Immature natural killer cell (primary cell): ENCODE measurements at places on chromosomes 5 and 9. TPM values are rescaled to one million over a fixed set of nuclear protein-coding genes. Genes with fewer than 3 reads are reported as not detected.

- H3K4me1 ChIP-seq: peaks cover 6% of the 10 kb centered on the region
- H3K27ac ChIP-seq: no peak overlapping the region
- H3K27me3 ChIP-seq: no peaks in the 10 kb centered on the region
- no peak overlapping the region for H3K4me3 ChIP-seq
- no peak for DNase-seq
- peaks cover 9% of the 10 kb centered on the region for H3K36me3 ChIP-seq
Observed at GRCh38 chr5:134917070-134917815, 12.3 kb downstream of the PCBD2 start.

DNA sequence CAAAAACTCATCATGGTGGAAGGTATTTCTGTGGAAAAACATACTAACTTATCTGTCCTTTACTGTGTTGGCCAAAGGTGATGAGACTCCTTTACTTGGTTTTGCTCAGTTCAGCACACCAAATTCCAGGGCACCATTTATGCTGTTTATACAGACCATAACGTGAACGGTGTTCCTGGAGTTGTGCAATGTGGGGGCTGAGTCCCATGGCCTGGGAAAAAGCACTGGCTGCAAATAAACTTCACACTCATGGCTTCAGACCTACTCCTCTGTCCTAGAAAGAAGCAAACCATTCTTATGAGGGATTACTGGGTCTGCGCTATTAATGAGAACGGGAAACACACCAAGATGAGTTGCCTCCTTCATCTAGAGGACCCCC, 10.4 kb downstream of the FREM1 start:
- DNase-seq: no peak
- no peaks in the 10 kb centered on the region for H3K4me1 ChIP-seq
- H3K27ac ChIP-seq: no peak overlapping the region
- peaks cover 2% of the 10 kb centered on the region for H3K27me3 ChIP-seq
- H3K4me3 ChIP-seq: no peak overlapping the region

- H3K4me1 ChIP-seq: peaks cover 19% of the 10 kb centered on the region
- H3K4me3 ChIP-seq: peak overlapping the region; percentile 79
- peak overlapping the region; percentile 54 for H3K27ac ChIP-seq
- no peak for DNase-seq
- H3K36me3 ChIP-seq: no peaks in the 10 kb centered on the region
- peaks cover 5% of the 10 kb centered on the region for H3K27me3 ChIP-seq
Observed at GRCh38 chr9:113349066-113349444, 286 bp upstream of the BSPRY start.

GRCh38 chr5:138282920-138283742, 8.7 kb upstream of the GFRA3 start:
- no peak for DNase-seq
- H3K27me3 ChIP-seq: no peaks in the 10 kb centered on the region
- no peak overlapping the region for H3K27ac ChIP-seq
- no peaks in the 10 kb centered on the region for H3K36me3 ChIP-seq
- H3K4me1 ChIP-seq: no peaks in the 10 kb centered on the region
- no peak overlapping the region for H3K4me3 ChIP-seq

GRCh38 chr5:148799737-148800527, 26.5 kb upstream of the ADRB2 start:
- DNase-seq: no peak
- no peaks in the 10 kb centered on the region for H3K4me1 ChIP-seq
- H3K4me3 ChIP-seq: no peak overlapping the region
- H3K27ac ChIP-seq: no peak overlapping the region
- no peaks in the 10 kb centered on the region for H3K36me3 ChIP-seq

DNA sequence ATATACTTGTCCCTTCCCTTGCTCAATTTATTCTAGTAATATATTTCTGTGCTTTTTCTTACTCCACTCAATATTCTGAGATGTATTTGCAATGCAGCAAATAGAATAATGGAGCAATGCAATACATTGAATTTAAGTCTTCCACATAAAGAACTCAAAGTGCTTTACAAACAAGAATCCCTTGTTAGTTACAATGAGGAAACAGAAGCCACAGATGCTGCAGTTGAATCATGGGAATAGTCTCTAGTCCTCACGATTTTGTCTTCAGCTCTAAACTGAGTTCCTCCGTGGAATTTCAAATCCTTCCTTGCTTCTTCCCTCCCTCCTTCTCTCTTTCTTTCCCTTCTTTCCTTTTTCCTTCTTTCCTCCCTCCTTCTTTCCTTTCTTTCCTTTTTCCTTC, 12.5 kb upstream of the TAS2R1 start:
- no peaks in the 10 kb centered on the region for H3K36me3 ChIP-seq
- H3K27me3 ChIP-seq: no peaks in the 10 kb centered on the region
- H3K4me3 ChIP-seq: no peak overlapping the region
- H3K4me1 ChIP-seq: no peaks in the 10 kb centered on the region
- DNase-seq: no peak

DNA sequence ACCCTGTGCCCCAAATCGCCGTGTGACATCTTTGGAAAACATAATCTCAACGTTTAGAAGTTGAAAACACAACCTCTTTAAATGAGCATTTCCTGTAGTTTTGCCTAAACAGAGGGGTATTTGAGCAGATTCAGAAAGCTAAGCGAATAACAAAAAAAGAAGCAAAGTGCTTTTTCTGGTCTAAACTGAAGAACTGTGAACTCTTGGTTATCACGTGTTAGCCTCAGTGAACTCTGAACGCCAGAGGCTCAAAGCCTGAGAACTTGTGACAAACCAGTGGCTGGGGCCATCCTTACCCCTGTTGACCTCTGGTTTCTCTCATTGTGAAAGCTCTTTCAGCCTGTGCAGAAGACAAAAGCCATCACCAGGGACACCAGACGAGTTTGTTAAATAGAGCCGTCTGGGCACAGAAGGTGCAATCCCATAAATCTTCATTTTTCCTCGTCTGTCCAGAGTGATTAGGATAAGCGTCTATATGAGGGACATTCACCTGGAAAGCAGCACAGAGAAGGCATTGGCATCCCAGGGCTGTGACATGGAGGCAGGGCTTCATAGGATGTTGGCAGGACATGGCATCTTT, 61.4 kb upstream of the ICE1 start:
- H3K27ac ChIP-seq: no peak overlapping the region
- no peaks in the 10 kb centered on the region for H3K36me3 ChIP-seq
- H3K4me1 ChIP-seq: no peaks in the 10 kb centered on the region
- DNase-seq: no peak

Gene BARHL1
- not detected for polyA plus RNA-seq

Gene PHF24
- polyA plus RNA-seq: not detected

Gene NDUFAF2
- 15.7 TPM for polyA plus RNA-seq

DNA sequence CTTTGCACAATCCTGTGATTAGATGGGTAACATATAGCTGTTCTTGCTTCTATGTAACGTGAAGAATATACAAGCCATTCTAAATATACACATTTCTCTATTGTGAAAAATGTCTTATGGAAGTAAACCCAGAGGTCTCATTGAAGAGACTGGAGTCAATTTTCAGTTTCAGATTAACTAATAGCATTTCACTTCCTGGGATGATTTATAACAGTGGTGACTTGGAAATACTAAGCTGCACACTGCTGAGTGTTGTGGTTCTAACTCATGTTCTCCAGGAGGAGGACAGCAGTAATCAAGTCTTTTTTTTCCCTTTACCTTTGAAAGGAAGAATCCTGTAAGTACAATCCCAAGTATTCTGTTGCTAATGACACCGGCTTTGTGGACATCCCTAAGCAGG, 3.3 kb downstream of the CTSL start:
- no peak overlapping the region for H3K27ac ChIP-seq
- DNase-seq: no peak

Gene FOXD1
- polyA plus RNA-seq: not detected

GRCh38 chr5:95390812-95391492, at the start of gene FAM81B:
Gene FAM81B (plus strand): TSS chr5:95391366. CDS start chr5:95391390, 24 bp downstream.
- H3K27ac ChIP-seq: no peak within 1 kb of the TSS
- H3K4me1 ChIP-seq: no peaks in the 10 kb centered on the region
- no peak for DNase-seq
- H3K4me3 ChIP-seq: no peak within 1 kb of the TSS
- H3K36me3 ChIP-seq: no peaks in the 10 kb centered on the region

DNA sequence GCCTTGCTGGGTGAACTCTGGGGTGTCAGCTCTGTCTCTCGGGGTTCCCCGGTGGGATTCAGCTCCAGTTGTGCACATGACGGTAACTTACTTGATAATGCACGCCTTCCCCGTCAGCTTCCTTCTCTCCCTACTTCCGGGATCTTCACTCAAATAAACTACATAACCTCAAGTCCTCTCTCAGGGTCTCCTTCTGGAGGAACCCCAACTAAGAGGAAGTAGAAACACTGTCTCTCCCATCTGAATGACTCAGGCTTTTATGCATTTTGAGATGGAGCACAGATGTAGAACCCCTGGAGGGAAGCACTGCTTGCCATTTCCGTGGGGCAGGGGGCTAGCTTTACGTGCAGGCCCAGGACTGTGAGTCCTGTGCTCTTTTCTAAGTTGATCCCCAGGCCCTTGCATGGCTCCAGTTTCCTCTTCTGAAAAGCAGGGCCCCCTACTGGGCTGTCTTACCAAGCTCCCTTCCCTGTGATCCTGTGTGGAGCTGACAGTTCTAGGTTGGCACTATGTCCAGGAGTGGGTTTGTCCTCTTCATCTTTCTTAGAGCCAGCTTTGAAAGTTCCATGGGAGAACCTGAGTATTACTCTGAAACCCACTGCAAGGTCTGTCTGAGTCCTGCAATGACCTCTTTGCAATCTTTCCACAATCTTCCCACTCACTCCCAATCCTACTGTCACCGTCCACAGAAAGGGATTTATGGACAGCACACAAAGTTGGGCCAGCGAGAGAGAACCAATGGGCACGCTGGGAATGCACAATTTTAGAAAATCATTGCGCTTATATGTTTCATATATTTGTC, 17.7 kb downstream of the S1PR3 start:
- H3K4me1 ChIP-seq: no peaks in the 10 kb centered on the region
- DNase-seq: no peak

GRCh38 chr9:128636024-128636390, 20.6 kb downstream of the DYNC2I2 start:
- DNase-seq: no peak
- no peaks in the 10 kb centered on the region for H3K4me1 ChIP-seq
- H3K4me3 ChIP-seq: no peak overlapping the region
- H3K36me3 ChIP-seq: peaks cover 4% of the 10 kb centered on the region
- no peak overlapping the region for H3K27ac ChIP-seq

DNA sequence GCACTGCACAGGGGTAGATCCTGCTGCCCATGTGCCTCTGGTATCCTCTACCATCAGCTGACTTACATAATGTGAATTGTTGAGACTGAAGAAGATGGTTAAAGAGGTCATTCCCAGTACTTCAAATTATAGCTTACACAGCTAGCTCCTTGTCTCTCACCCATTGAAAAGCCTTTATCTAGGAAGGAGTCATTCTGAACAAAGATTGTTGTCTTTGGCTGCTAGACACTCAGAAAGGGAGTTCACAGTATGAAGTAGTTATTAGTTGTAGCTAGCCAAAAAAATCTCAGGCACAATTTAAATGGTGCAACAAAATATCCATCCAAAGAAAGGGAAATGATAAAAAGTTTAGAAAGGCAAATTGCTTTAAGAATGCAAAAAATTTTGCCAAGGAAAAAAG, 102.0 kb upstream of the NREP start:
- H3K4me3 ChIP-seq: no peak overlapping the region
- peaks cover 2% of the 10 kb centered on the region for H3K27me3 ChIP-seq
- DNase-seq: no peak
- H3K4me1 ChIP-seq: peaks cover 2% of the 10 kb centered on the region
- H3K36me3 ChIP-seq: no peaks in the 10 kb centered on the region

Gene BTNL8
- not detected for polyA plus RNA-seq

Gene SLC6A3
- not detected for polyA plus RNA-seq

DNA sequence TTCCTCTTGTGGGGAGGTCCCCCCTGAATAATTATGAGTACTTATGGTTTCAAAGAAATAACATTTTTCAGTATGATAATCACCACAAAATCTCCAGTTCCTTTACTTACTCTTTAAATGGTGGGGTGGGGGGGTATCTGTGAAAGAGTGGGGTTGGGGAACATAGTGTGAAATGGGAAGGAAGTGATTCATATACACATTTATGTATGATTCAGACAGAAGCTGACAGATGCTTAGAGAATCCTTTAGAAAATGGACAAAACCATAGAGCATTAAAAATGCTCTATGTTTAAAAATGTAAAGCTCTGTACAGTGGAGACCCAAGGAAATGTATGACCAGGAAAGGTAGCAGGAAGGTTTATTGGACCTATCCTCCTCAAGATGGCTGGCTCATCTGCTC, 267.5 kb upstream of the GRIA1 start:
- DNase-seq: no peak
- no peak overlapping the region for H3K27ac ChIP-seq
- H3K4me3 ChIP-seq: no peak overlapping the region
- H3K36me3 ChIP-seq: no peaks in the 10 kb centered on the region

- peaks cover 5% of the 10 kb centered on the region for H3K27me3 ChIP-seq
- peak overlapping the region; percentile 71 for H3K4me3 ChIP-seq
- H3K36me3 ChIP-seq: no peaks in the 10 kb centered on the region
- no peak for DNase-seq
- H3K27ac ChIP-seq: peak overlapping the region; percentile 45
Observed at GRCh38 chr5:177312649-177313181, 1.0 kb upstream of the MXD3 start.
